ENCODE measurements at places on chromosomes 12 and 14. TPM values are rescaled to one million over a fixed set of nuclear protein-coding genes. Genes with fewer than 3 reads are reported as not detected.

DNA sequence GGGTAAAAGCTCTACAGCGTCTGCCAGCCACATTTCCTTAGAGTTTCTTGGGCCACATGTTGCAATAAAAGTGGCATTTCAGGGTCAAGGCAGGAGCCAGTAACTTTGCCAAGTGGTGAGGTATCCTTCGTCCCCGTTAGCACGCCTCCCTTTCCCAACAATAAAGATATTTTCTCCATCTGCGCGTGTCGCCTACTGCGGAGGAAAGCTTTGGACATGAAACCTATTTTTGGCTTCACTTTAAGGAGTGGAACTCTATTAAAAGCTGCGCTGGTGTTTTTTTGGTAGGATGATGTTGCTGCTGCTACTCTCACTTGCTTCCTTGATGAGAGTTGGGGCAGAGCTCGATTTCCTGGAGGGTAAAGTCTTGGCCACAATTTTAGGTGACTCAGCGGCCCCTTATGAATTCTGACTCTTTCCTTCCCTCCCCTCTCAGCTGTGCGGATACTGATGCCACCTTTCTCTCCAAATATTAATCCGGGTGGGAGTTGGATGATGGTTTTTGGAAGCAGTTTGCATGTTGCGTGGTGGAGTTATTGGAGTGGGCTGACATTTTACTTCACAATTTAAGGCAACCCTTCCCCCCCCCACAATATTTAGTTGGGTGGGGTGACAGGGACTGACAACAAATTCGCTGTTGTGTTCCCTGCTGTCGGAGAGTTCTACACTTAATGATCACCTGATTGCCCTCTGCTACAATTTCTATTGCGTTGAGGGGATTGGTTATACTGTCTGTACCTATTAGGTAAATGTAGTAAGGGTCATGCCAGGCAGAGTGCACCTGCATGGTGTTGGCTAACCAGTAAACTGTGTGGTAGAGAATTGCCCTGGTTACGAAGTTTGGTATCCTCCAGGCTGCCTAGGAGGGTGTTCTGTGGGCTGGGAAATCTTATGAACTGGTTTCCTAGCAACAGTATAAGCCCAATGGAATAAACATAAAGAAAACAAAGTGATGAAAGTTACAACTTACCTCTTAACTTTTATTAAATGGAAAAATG lies 1.1 kb downstream of the CCDC91 start:
- H3K27me3 ChIP-seq = no peaks in the 10 kb centered on the region
- H3K36me3 ChIP-seq = no peaks in the 10 kb centered on the region
- peaks cover 3% of the 10 kb centered on the region for H3K4me1 ChIP-seq
- peak overlapping the region; percentile 99 for H3K27ac ChIP-seq
- DNase-seq = no peak

- peaks cover 2% of the 10 kb centered on the region for H3K4me1 ChIP-seq
- no peaks in the 10 kb centered on the region for H3K27me3 ChIP-seq
- peak; percentile 66 for DNase-seq
- no peak overlapping the region for H3K27ac ChIP-seq
Measured at GRCh38 chr12:5395443-5396271, 36.3 kb upstream of the NTF3 start.

GRCh38 chr14:68681256-68682011 lies 111.4 kb downstream of the ZFP36L1 start:
- no peak overlapping the region for H3K4me3 ChIP-seq
- H3K27me3 ChIP-seq = no peaks in the 10 kb centered on the region
- H3K27ac ChIP-seq = peak overlapping the region; percentile 49
- H3K4me1 ChIP-seq = peaks cover 23% of the 10 kb centered on the region
- H3K36me3 ChIP-seq = no peaks in the 10 kb centered on the region
- DNase-seq = no peak

GALNT16 gene
- total RNA-seq = 13.1 TPM

SDR9C7 gene
- total RNA-seq = not detected

LRTM2 gene
- not detected for total RNA-seq

DNA sequence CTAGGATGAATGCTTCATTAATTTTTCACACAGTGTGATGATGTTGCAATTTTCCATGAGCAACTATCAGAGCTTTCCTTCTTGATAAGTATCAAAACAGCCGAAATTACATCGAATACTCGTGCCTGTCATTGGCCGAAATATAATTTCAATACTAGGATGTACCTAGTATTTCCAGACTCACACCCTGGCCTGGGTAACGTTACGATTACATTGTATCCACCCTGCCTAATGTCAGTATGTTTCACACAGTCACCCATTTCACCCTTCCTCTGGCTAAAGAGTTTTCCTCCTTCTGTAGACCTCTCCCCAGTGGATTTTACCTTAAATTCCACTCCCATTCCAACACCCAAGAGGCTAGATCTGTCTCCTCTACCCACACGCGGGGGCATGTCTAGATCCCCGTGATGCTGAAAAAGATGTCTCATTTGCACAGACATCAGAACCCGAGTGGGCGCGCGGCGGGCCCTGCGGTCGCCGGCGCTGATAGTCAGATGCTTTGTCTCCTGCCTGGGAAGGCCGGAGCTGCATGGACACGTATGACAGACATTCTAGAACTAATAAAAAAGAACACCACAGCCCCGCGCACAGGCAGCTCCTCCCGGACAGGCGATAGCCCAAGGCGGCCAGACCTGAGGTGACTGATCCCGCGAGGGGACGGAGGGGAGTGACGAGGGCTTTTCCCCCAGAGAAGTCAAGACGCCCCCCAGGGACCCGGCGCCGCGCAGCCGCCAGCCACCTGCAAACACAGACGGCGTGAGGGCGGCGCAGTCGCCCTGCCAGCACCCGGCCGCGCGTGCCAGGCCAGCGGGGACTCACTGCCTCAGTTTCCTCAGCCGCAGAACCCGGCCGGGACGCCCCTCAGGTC lies 723 bp downstream of the KIF21A start:
- H3K27me3 ChIP-seq = no peaks in the 10 kb centered on the region
- no peaks in the 10 kb centered on the region for H3K4me1 ChIP-seq
- no peaks in the 10 kb centered on the region for H3K36me3 ChIP-seq
- H3K27ac ChIP-seq = peak overlapping the region; percentile 91
- peak overlapping the region; percentile 71 for H3K4me3 ChIP-seq

- no peak for DNase-seq
- H3K4me3 ChIP-seq = no peak overlapping the region
- no peaks in the 10 kb centered on the region for H3K4me1 ChIP-seq
- no peaks in the 10 kb centered on the region for H3K36me3 ChIP-seq
Measured at GRCh38 chr12:83676781-83677295, 990.1 kb downstream of the TMTC2 start.

DNA sequence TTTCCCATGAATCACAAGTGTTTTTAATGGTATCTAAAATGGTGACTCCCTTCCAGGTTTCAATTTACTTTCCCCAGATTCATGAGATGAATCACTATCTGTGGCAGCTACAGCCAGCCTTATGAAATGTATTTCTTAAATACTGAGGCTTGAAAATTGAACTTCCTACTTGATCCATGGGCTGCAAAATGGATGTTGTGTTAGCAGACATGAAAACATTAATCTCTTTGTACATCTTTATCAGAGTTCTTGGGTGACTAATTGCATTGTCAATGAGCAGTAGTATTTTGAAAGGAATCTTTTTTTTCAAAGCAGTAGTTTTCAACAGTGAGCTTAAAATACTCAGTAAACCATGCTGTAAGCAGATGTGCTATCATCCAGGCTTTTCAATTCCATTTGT lies 250.8 kb downstream of the SLC6A15 start:
- H3K27me3 ChIP-seq = no peaks in the 10 kb centered on the region
- no peak for DNase-seq
- H3K27ac ChIP-seq = no peak overlapping the region
- H3K4me3 ChIP-seq = no peak overlapping the region
- H3K4me1 ChIP-seq = no peaks in the 10 kb centered on the region
- H3K36me3 ChIP-seq = no peaks in the 10 kb centered on the region

- no peaks in the 10 kb centered on the region for H3K4me1 ChIP-seq
- H3K27ac ChIP-seq = no peak overlapping the region
- H3K27me3 ChIP-seq = no peaks in the 10 kb centered on the region
- DNase-seq = no peak
Measured at GRCh38 chr14:55458800-55459515, 18.5 kb upstream of the TBPL2 start.

DNA sequence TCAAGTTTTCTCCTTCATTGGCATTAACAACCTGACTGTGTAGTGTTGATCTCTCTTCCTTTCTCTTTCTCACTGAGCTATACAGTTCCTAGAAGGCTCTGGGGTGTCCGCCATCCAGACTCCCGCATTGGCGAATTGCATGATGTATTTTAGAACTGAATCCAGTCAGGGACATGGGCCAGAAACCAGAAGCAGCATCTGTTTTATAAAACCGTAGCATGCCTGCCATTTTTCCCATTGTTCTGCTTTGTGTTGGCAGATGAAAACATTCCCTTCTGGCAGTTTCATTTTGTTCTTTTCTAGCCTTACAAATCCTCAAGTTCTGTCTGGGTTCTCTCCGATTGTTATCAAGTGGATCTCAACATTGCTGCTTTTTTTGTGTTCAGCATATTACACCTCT lies 268.3 kb upstream of the SEL1L start:
- no peak for DNase-seq
- H3K27me3 ChIP-seq = no peaks in the 10 kb centered on the region
- no peaks in the 10 kb centered on the region for H3K36me3 ChIP-seq
- H3K4me3 ChIP-seq = no peak overlapping the region
- no peak overlapping the region for H3K27ac ChIP-seq
- H3K4me1 ChIP-seq = no peaks in the 10 kb centered on the region

SERPINA10 gene
- not detected for total RNA-seq

DCAF4 gene
- 23.1 TPM for total RNA-seq

DNA sequence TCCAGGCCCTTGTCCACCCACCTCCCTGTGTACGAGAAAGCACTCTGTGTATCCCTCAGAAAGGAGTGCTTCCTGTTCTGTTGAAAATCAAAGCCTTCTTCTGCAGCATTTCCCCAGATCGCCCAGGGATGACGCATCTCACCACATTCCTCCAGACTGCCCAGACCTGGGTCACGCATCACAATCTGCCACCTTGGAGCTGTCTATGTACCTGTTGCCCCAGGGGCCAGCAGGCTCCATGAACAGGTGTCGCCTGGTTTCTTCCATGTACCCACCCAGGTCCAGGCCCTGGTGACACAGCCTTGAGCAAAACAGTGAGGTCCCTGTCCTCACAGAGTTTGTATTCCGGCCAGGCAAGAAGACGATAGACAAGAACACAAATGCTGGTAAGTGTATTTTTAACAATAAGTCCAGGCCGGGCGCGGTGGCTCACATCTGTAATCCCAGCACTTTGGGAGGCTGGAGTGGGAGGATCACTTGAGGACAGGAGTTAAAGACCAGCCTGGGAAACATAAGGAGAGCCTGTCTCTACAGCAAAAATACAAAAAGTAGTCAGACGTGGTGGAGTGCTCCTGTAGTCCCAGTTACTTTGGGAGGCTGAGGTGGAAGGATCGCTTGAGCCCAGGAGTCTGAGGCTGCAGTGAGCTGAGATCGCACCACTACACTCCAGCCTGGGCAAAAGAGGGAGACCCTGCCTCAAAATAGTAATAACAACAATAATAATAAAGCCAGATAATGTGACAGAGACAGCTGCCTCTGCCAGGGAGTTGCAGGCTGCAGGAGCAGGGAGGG lies 6.8 kb upstream of the PPP1R13B start:
- peak; percentile 59 for DNase-seq
- H3K27ac ChIP-seq = no peak overlapping the region
- no peaks in the 10 kb centered on the region for H3K36me3 ChIP-seq
- no peaks in the 10 kb centered on the region for H3K4me1 ChIP-seq

DNA sequence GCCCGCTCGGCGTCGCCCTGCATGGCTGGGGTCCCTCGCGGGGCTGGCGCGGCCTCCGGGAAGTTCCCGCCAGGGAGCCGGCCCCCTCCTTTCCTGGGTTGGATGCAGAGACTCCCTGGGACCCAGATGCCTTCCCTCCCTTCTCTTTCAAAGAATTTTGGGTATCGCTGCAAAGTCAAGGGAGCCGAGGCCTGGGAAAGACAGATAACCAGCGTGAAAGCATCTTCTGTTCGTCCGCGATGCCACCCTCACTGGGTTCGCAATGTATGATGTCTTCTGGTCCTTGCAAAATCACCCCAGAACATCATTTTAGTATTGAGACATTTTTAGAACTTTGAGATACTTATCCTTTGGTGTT lies 451 bp downstream of the IRAK3 start:
- H3K4me1 ChIP-seq = peaks cover 2% of the 10 kb centered on the region
- H3K4me3 ChIP-seq = peak overlapping the region; percentile 49
- H3K36me3 ChIP-seq = no peaks in the 10 kb centered on the region
- no peak overlapping the region for H3K27ac ChIP-seq

- no peak for DNase-seq
- no peaks in the 10 kb centered on the region for H3K4me1 ChIP-seq
- H3K4me3 ChIP-seq = no peak overlapping the region
- H3K27me3 ChIP-seq = no peaks in the 10 kb centered on the region
Measured at GRCh38 chr12:113802000-113802749, 163.9 kb downstream of the RBM19 start.

CLMN gene
- 151 TPM for total RNA-seq

DNA sequence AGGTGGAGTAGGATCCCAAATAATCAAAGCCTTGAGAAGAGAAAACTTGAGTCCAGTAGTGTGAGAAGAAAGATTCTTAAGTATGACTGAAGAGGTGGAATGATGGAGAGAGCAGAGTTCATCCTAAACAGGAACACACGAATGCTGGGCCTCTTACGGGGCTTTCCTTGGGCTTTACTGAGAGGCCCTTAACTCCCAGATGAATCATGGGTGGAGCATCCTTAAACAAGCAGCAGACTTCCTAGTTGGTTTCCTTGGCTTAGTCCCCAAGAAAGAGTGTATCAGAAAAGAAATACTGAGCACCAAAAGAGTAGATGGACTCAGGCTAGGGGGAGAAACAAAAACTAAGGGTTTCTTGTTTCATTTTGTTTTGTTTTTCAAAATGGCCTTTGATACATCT lies 132.5 kb downstream of the GPR135 start:
- H3K4me1 ChIP-seq = peaks cover 19% of the 10 kb centered on the region
- no peaks in the 10 kb centered on the region for H3K27me3 ChIP-seq
- H3K27ac ChIP-seq = no peak overlapping the region
- peaks cover 29% of the 10 kb centered on the region for H3K36me3 ChIP-seq
- DNase-seq = no peak
- H3K4me3 ChIP-seq = no peak overlapping the region

DNA sequence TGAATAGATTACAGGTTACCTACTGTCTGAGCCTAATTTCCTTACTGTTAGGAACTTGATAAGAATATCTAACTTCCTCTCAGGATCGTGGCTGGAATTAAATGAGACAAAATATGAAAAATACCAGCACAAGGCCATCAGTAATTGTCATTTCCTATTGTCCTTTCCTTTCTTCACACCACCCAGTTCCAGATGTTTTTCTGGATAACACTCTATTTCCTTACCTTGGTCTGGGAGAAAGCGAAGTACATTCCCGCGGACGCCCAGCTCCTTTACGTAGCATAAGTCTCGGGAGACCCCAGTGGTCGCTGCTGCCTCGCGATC lies 376 bp downstream of the GDF3 start:
- H3K36me3 ChIP-seq = no peaks in the 10 kb centered on the region
- no peaks in the 10 kb centered on the region for H3K27me3 ChIP-seq
- DNase-seq = no peak
- H3K4me3 ChIP-seq = no peak overlapping the region
- H3K27ac ChIP-seq = no peak overlapping the region
- no peaks in the 10 kb centered on the region for H3K4me1 ChIP-seq

- no peaks in the 10 kb centered on the region for H3K36me3 ChIP-seq
- no peak overlapping the region for H3K4me3 ChIP-seq
- no peaks in the 10 kb centered on the region for H3K27me3 ChIP-seq
- no peak overlapping the region for H3K27ac ChIP-seq
Measured at GRCh38 chr12:41073633-41074472, 114.3 kb upstream of the PDZRN4 start.
